ENCODE measurements at places on chromosomes 7 and 10. TPM values are rescaled to one million over a fixed set of nuclear protein-coding genes. Genes with fewer than 3 reads are reported as not detected.

DNA sequence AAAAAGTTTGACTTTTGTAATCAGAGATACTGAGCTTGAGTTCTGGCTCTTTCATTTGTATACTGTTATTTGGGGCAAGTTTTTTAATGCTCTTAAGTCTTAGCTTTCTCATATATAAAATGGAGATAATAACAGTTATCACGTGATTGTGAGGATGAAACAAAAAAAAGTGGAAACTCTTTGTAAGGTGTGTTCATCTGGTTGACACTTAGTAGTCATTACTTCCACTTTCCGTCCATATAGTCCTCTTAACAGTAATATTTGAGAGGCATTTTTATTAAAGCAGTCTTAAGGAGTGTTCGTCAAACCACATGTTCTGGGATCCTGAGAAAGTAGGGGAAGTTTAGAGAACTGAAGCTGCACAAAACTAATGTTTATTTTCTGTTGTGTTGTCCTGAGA is 65.6 kb downstream of the PTEN start:
- DNase-seq = no peak

ACTA2 gene
- total RNA-seq = 42.4 TPM

DNA sequence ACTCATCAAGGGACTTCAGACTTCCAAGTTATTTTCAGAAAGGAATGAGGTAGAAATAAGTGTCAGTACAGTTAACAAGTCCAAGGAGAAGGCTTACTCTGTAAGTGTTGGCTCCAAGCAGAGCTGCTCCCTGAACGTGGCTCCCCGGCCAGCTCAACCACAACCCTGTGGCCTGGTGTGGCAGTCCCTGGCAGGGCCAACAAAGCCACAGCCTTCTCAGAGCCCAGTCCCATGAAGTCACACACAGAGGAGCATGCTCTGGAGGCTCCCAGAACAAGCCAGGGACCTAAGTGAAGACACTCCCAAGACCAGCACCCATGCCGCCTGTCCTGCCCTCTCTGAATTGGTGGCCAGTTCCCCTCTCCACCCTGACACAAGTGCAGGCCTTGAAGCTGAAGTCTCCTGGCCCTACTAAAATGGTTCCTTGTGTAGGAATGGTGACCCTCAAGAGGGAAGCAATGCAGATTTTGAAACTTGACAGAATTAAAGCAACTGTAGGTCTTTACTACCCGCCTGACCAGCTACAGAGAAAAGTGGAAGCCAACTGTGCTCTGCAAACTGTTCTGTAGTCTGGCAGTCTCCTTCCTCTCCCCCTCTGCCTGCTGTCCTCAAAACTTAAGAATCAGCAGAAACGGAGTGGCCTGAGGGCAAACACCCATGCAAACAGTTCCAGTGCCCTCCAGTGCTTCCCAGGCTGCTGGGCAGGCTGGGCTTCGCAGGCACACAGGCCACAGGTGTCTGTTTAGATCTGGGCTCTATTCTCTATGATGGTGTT is 51.1 kb downstream of the NOD1 start:
- DNase-seq = no peak

SHH gene
- total RNA-seq = 4.4 TPM

- no peak for DNase-seq
Measured at GRCh38 chr10:30759423-30759822, 129.9 kb upstream of the LYZL2 start.

- no peak for DNase-seq
Measured at GRCh38 chr7:36400036-36400435, 10.4 kb downstream of the ANLN start.

- DNase-seq = no peak
Measured at GRCh38 chr10:49614242-49615198, 683 bp downstream of the CHAT start.

DNA sequence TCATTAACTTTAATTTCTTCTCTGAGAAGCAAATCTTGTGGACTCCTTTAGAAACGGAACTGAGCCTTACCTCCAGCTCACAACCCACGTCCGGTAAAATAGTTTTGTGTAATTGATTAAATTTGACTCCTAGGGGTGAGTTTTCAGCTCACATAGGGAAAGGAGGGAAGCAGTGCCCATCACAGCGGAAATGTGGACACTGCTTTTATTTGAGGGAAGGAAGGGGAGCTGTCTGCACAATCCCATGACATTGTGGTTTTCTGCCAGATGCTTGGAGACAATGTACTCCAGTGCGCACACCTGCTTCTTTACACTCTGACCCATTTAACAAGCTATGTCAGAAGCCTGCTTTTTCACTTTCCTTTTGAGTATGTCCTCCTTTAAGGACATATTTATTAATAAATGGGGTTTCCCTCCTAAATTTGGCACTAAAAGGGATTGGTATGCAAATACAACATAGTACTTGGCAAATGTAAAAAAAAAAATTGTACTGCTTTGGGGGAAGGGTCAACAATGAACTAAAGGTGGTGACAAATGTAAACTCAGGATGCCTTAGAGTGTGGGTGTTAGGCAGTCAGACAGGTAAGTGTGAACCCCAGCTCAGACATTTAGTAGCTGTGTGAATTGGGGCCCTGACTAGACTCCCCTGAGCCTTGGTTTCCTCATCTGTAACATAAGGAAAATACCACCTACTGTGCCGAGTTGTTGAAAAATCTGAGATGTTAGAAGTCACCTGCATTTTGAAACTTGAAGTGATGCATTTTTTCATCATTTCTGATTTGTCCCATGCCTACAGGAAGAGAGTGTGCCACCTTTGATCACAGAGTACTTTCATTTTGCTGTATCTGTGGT is 90.2 kb upstream of the KLF6 start:
- no peak for DNase-seq

SPDYE2 gene
- total RNA-seq = not detected

DNA sequence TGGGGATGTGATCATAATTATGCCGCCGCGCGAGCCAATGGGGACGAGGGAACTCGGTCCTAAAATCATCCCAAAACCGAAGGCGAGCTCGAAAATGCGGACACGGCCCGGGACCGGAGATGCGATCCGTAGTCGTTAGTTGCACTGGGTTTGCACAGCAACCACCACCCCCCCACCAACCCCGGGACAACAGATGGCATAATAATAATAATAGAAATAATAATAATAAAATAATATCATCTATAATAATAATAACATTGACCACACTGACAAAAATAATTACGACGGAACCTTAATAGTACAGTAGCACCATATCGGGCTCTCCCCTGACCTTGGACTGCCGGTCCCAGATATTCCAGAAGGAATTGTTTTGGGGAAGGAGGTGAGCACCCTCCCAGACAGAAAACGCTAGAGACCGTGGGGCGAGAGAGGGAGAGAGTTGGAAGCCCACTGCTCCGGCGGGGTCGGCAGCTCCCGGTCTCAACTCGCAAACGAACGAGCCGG is 1.1 kb upstream of the EMX2 start:
- DNase-seq = no peak

- DNase-seq = no peak
Measured at GRCh38 chr7:94556028-94556427, 46.4 kb downstream of the CASD1 start.

CRHR2 gene
- total RNA-seq = not detected

PTPRZ1 gene
- not detected for total RNA-seq

DNA sequence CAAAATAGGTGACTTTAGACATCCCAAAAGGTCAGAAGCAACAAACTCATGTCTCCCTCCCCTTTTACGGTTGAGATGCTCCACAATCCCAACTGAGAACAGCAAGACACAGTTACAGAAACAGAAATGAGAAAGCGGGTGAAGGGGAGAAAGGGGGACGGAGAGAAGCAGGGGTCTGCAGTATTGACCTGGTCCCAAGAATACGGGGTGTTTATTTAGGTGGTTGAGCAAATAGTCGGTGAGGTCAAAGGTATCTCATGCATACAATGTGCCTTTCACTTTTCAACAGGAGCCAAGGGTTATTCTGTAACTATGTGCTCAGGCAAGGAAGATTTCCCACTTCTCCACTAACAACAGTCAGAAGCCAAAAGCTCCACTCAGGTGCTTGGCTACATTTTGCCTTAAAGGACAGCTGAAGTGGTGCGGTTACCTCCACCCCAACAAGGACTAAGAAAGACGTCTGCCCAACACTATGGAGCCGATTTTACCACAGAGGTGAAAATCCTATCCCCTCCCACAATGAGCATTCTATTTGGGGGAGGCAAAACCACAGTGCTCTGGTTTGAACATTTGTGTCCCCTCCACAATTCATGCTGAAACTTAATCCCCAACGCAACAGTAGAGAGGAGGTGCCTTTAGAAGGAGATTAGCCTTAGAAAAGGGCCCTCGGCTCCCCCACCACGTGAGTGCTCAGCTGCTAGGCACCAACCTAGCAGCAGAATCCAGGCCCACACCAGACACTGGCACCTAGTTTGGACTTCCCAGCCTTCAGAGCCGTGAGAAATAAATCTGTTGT is 77.9 kb downstream of the PARD3 start:
- no peak for DNase-seq

All from epithelial cell of proximal tubule (primary cell).